ENCODE measurements at places on chromosomes 16 and 17.

DNA sequence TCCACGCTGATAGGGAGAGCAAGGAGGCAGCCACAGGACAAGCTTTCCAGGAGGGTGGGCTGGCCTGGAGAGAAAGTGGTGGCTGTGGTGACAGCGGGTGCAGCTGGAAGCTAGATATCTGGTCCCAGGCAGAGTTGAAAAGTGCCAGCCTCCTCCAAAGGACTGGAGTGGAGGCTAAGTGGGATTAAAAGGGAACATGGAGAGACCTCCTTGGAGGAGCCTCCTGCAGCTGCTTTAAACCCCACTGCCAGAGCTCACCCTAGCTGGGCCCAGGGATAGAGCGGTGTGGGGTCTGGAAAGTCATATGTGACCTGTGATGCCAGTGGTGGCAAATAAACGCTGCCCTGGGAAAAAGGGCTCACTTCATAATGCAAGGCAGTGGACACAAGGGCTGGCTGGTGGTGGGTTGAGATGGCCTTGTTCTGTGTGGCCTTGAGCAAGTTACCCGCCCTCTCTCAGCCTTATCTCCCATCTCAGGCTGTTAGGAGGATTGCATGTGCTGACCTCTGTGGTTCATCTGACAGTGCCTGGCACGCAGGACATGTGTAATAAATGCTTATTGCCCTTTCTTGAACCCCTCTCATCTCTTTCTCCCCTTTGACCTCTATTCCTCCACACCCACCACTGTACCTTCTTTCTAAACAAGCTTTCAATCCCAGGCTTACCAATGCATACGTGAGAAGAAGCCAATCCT is 61.0 kb upstream of the LGALS9 start:
- DNase-seq: no peak

GRCh38 chr16:50644729-50645128 is 36.4 kb downstream of the SNX20 start:
- DNase-seq: peak; percentile 20

GRCh38 chr17:65332375-65332774 is 195.2 kb downstream of the RGS9 start:
- no peak for DNase-seq

- DNase-seq: no peak
These were observed 7.4 kb upstream of the TBX4 start for GRCh38 chr17:61444831-61445230.

All from stimulated activated CD4-positive, alpha-beta T cell treated with anti-CD3 and anti-CD28 coated beads, Interleukin-2, amount 100 ng/mL, for 4 hours (primary cell).